ENCODE measurements at places on chromosomes 3 and 15. TPM values are rescaled to one million over a fixed set of nuclear protein-coding genes. Genes with fewer than 3 reads are reported as not detected.
A peak's percentile ranks its signal among the peaks of the same experiment; 100 is the strongest.

DNA sequence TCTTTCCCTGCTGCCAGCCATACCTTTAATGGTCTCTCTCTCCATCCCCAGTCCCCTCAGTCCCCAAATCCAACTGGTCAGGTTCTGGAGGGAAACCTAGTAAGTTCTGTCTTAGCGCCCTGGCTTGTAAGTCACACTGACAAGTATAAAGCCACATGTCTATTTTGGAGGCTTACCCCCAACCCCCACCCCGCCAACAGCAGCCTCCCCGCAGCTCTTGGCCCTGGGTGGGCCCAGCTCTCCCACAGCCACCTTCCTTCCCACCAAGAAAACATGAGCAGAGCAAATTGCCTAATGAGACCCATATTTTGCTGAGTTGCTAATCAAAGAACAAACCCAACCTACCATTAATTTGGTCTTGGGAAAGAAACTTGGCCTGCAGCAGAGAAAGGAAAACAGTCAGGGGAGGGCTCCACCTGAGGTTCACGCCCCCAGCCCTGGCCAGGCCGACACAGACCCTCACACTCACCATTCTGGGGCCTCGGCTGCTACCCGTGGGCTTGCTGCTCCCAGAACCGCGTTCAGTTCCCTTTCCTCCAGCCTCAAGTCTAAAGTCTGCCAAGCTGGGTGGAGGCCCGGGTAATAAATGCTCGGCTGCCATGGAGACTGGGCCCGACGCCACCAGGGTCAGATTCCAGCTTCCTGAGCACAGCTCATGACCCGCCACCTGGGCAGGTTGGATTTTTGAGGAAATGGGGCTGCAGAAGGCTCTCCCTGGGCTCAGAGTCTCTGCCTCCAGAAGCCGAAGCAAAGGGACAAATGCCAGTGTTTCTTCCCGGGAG is at the start of gene CALML4:
Gene CALML4 (minus strand): TSS at position 557 of the 782 bp plus-strand sequence. CDS start 85 bp downstream, at position 472.
- H3K27ac ChIP-seq: peak within 1 kb of the TSS; percentile 8
- DNase-seq: no peak
- H3K36me3 ChIP-seq: no peaks in the 10 kb centered on the region
- H3K27me3 ChIP-seq: no peaks in the 10 kb centered on the region
- peaks cover 27% of the 10 kb centered on the region for H3K4me1 ChIP-seq
- H3K4me3 ChIP-seq: no peak within 1 kb of the TSS

GRCh38 chr3:123028233-123028828 is 768 bp upstream of the SEMA5B start:
- H3K27ac ChIP-seq: no peak overlapping the region
- H3K4me1 ChIP-seq: peaks cover 20% of the 10 kb centered on the region
- peak overlapping the region; percentile 65 for H3K4me3 ChIP-seq
- H3K36me3 ChIP-seq: no peaks in the 10 kb centered on the region

GRCh38 chr3:137202941-137203340 is 245.2 kb downstream of the IL20RB start:
- DNase-seq: no peak
- H3K36me3 ChIP-seq: no peaks in the 10 kb centered on the region
- no peaks in the 10 kb centered on the region for H3K4me1 ChIP-seq
- peaks cover 5% of the 10 kb centered on the region for H3K27me3 ChIP-seq
- H3K27ac ChIP-seq: no peak overlapping the region

- peaks cover 18% of the 10 kb centered on the region for H3K36me3 ChIP-seq
- H3K4me3 ChIP-seq: peak within 1 kb of the TSS; percentile 87
- H3K27ac ChIP-seq: peak within 1 kb of the TSS; percentile 94
- peaks cover 13% of the 10 kb centered on the region for H3K4me1 ChIP-seq
Measured at GRCh38 chr3:40524568-40525285, at the start of gene ZNF621. Gene ZNF621, plus strand, starts transcription at chr3:40524960. Its CDS starts 881 bp downstream, at chr3:40525841.

- DNase-seq: no peak
- peak overlapping the region; percentile 89 for H3K4me3 ChIP-seq
- peaks cover 8% of the 10 kb centered on the region for H3K27me3 ChIP-seq
- no peaks in the 10 kb centered on the region for H3K36me3 ChIP-seq
Measured at GRCh38 chr3:45688194-45688881, 858 bp upstream of the SACM1L start.

DNA sequence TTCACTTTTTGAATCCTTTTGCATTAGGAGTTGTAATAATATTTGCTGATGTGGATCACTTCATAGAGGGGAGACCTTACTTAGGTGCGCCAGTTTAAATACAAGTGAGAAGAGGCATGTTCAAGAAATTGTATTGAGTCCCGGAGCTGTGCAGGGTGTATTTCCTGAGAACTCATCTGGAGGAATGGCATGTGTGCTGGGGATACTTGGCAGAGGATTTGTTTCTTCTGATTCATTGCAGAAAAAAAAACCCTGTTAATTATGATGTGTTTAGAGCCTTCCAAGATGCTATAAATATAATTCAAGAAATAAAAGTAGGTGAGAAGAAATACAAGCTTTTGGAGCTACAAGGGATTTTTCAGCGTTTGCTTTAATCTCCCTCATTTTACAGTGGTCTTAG is 97.6 kb downstream of the TPRG1 start:
- no peak overlapping the region for H3K4me3 ChIP-seq
- H3K27ac ChIP-seq: no peak overlapping the region
- no peak for DNase-seq
- H3K36me3 ChIP-seq: no peaks in the 10 kb centered on the region
- peaks cover 20% of the 10 kb centered on the region for H3K4me1 ChIP-seq

DNA sequence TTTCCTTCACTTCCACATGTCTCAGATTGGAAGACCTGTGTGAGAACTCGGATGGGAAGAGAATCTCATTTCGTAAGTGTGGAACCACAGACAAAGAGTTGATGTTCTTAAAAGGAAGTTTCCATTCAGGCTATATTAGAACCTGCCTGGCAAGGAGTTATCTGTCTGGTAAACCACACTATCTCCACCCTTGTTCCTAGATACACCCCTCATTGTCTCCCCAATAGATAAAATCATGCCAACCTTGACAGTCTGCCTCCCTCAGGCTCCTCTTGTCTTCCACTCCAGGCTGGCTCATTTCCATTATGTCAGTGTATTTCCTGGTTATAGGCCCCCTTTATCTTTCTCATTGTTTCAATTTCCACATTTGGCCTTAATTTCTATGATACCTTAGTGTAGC is 89.2 kb downstream of the TMEM108 start:
- peaks cover 2% of the 10 kb centered on the region for H3K4me1 ChIP-seq
- no peaks in the 10 kb centered on the region for H3K27me3 ChIP-seq
- DNase-seq: no peak

- no peak overlapping the region for H3K4me3 ChIP-seq
- DNase-seq: no peak
- H3K27me3 ChIP-seq: no peaks in the 10 kb centered on the region
- H3K27ac ChIP-seq: no peak overlapping the region
Measured at GRCh38 chr3:169298247-169298992, 365.1 kb downstream of the MECOM start.

GRCh38 chr3:62551556-62551955 is 178.2 kb upstream of the FEZF2 start:
- H3K36me3 ChIP-seq: no peaks in the 10 kb centered on the region
- H3K4me1 ChIP-seq: no peaks in the 10 kb centered on the region
- no peak overlapping the region for H3K27ac ChIP-seq
- peaks cover 65% of the 10 kb centered on the region for H3K27me3 ChIP-seq

- no peak overlapping the region for H3K4me3 ChIP-seq
- no peak for DNase-seq
- H3K4me1 ChIP-seq: peaks cover 5% of the 10 kb centered on the region
- H3K27ac ChIP-seq: no peak overlapping the region
- H3K36me3 ChIP-seq: no peaks in the 10 kb centered on the region
Measured at GRCh38 chr3:60176614-60177013, 1074.6 kb downstream of the FHIT start.

DNA sequence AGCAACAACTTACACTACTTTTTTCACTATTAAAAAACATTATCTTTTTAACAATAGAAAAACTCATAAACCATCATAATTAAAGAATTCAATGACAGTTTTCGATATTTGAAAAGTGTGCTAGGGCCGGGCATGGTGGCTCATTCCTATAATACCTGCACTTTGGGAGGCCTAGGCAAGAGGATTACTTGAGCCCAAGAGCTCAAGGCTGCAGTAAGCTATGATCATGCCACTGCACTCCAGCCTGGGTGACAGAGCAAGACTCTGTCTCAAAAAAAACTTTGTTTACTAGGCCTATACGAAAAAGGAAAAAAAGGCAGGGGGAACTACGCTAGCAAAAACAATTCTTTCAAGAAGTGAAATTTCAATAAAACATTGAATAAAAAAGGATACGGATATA is 28.1 kb downstream of the AVEN start:
- H3K4me1 ChIP-seq: no peaks in the 10 kb centered on the region
- no peak overlapping the region for H3K27ac ChIP-seq
- DNase-seq: no peak
- H3K4me3 ChIP-seq: no peak overlapping the region

Gene CYP1A2
- total RNA-seq: 0.09 TPM

Gene SHC4
- 0.58 TPM for total RNA-seq

Gene CYP8B1
- total RNA-seq: not detected

Gene ARF4
- total RNA-seq: 177 TPM

Gene IGSF10
- 5.6 TPM for total RNA-seq

Gene ZNF80
- not detected for total RNA-seq

Gene ITIH3
- total RNA-seq: 25.0 TPM
